Adrenal gland (tissue), 19 donors: ENCODE measurements at places on chromosomes 3 and 15.

- H3K4me1 ChIP-seq, result no peaks in the 10 kb centered on the region
- DNase-seq, result no peak
- no peak overlapping the region for H3K27ac ChIP-seq
- no peak overlapping the region for H3K4me3 ChIP-seq
- H3K27me3 ChIP-seq, result peaks cover 96% of the 10 kb centered on the region
Measured at GRCh38 chr3:147422601-147423536, 13.7 kb downstream of the ZIC1 start.

GRCh38 chr15:77181305-77182074, 110.6 kb upstream of the TSPAN3 start:
- H3K27me3 ChIP-seq, result no peaks in the 10 kb centered on the region
- H3K27ac ChIP-seq, result peak overlapping the region; percentile 24
- no peak overlapping the region for H3K4me3 ChIP-seq
- no peaks in the 10 kb centered on the region for H3K4me1 ChIP-seq

GRCh38 chr15:68427366-68427765, 4.6 kb downstream of the ITGA11 start:
- no peaks in the 10 kb centered on the region for H3K36me3 ChIP-seq
- H3K27ac ChIP-seq, result no peak overlapping the region
- DNase-seq, result no peak
- H3K27me3 ChIP-seq, result peaks cover 13% of the 10 kb centered on the region

DNA sequence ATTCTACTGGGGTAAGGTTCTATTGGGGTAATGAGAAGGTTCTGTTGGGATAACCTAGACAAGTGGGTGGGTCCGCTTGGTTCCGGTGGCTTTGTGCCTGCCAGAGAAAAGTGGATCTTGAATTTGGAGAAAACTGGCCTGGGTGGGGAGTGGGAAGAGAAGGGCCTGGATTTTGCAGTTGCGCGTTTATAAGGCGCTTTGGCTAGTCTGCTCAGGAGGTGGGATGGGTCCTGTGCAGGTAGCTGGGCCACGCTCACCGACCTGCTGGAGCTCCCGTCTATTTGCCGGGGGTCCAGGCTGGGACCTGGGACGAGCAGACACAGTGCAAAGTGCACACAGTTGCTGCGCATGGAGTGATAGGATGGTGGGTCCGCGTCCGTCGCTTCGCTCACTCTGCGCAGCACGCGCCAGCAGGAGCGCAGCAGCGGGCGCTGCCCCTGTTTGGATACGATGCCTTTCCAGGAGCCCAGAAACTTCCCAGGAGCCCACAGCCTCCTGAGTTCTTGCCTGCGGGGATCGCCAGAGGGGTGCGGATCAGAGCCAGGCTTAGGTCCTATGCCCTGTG, 1.3 kb upstream of the AP3B2 start:
- no peak overlapping the region for H3K27ac ChIP-seq
- DNase-seq, result no peak
- no peaks in the 10 kb centered on the region for H3K36me3 ChIP-seq
- H3K4me3 ChIP-seq, result no peak overlapping the region
- no peaks in the 10 kb centered on the region for H3K27me3 ChIP-seq
- H3K4me1 ChIP-seq, result peaks cover 4% of the 10 kb centered on the region

DNA sequence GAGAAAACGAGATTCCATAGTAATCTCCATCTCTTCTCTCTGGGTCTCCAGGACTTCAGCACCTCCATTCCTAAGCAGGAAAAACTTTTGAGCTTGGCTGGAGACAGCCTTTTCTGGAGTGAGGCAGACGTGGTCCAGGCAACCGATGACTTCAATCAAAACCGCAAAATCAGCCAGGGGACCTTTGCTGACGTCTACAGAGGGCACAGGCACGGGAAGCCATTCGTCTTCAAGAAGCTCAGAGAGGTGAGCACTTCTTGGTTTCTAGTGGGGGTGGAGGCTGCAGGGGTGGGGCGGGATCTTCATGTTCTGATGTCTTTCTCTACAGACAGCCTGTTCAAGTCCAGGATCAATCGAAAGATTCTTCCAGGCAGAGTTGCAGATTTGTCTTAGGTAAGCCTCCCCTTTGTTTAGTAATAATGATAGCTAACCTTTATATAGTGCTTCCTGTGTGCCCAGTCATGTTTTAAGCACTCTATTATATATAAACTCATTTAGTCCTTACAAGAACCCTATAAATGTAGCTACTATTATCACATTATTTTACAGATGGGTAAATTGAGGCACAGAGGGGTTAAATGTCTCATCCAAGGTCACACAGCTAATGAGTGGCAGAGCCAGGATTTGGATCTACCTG, 35.0 kb upstream of the TATDN2 start:
- no peaks in the 10 kb centered on the region for H3K36me3 ChIP-seq
- no peaks in the 10 kb centered on the region for H3K27me3 ChIP-seq
- DNase-seq, result no peak

GRCh38 chr3:71478568-71478967, 105.0 kb downstream of the FOXP1 start:
- DNase-seq, result peak; percentile 12
- H3K27me3 ChIP-seq, result no peaks in the 10 kb centered on the region
- H3K36me3 ChIP-seq, result no peaks in the 10 kb centered on the region
- no peak overlapping the region for H3K4me3 ChIP-seq
- no peaks in the 10 kb centered on the region for H3K4me1 ChIP-seq

GRCh38 chr3:44958386-44958785, 17.6 kb downstream of the ZDHHC3 start:
- H3K4me3 ChIP-seq, result no peak overlapping the region
- H3K27ac ChIP-seq, result peak overlapping the region; percentile 18
- peaks cover 7% of the 10 kb centered on the region for H3K36me3 ChIP-seq
- DNase-seq, result no peak
- no peaks in the 10 kb centered on the region for H3K4me1 ChIP-seq

DNA sequence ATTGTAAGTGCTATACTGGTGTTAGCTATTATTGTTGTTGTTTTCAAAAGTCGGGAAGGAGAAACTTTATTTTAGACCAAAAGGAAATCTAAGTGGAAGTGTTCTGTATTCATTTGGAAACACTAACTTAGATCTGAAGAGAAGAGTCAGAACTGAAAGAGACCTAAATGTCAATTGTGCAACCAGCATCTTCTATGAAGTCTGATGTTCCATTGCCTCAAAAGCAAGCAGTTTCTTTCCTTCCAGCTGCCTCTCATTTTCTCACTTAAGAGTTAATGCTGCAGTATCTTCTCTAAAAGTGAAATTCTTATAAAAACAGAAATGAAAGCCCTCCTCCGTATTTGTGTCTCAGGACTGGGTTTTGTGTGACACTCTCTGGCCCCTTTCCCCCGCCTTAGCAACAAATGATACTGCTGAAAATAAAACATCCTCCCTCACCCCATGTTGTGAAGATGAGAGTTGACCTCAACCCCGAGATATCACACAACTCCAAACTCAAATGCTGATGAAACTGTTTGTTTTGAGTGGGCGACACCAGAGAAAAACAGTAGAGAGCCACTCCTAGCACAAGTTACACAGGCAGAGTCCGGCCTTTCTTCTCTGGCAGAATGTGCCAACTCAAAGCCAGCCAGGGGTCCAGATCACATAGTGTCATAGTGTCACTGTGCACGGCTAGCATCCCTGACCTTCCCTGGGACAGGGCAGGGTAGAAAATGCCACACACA, 48.9 kb downstream of the GLDN start:
- no peak overlapping the region for H3K4me3 ChIP-seq
- no peaks in the 10 kb centered on the region for H3K4me1 ChIP-seq
- no peaks in the 10 kb centered on the region for H3K27me3 ChIP-seq
- no peaks in the 10 kb centered on the region for H3K36me3 ChIP-seq
- DNase-seq, result no peak

GRCh38 chr3:109713288-109713687, 375.9 kb upstream of the DPPA4 start:
- no peaks in the 10 kb centered on the region for H3K27me3 ChIP-seq
- H3K36me3 ChIP-seq, result no peaks in the 10 kb centered on the region
- H3K27ac ChIP-seq, result no peak overlapping the region
- DNase-seq, result no peak
- no peak overlapping the region for H3K4me3 ChIP-seq
- H3K4me1 ChIP-seq, result no peaks in the 10 kb centered on the region

GRCh38 chr15:68582864-68583263, 4.1 kb downstream of the CORO2B start:
- no peak overlapping the region for H3K27ac ChIP-seq
- H3K4me3 ChIP-seq, result no peak overlapping the region
- no peaks in the 10 kb centered on the region for H3K4me1 ChIP-seq
- no peak for DNase-seq
- H3K36me3 ChIP-seq, result no peaks in the 10 kb centered on the region

DNA sequence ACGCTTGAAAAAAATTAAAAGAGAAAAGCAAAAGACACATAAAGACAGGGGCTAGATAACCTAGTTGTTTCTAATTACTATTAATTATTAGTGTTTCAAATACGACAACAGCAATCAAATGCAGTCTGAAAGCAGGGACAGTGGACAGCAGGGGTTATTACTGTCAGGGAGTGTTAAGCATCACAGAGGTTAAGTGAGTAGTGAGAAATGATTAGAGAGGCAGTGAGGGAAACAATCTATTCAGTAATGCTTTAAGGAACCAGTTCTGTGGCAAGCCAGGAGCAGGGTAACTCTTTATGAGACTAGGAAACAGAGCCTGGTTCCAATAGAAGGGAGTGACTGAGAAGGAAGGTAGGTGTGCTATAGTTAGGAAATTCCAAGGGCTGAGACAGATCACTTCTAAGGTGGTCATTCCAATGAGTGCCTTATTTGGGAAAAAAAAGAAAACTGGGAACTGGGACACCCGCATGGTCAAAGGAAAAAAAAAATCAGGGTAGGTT, 15.0 kb downstream of the RYK start:
- no peak overlapping the region for H3K4me3 ChIP-seq
- H3K27me3 ChIP-seq, result no peaks in the 10 kb centered on the region
- H3K4me1 ChIP-seq, result peaks cover 91% of the 10 kb centered on the region
- DNase-seq, result no peak

DNA sequence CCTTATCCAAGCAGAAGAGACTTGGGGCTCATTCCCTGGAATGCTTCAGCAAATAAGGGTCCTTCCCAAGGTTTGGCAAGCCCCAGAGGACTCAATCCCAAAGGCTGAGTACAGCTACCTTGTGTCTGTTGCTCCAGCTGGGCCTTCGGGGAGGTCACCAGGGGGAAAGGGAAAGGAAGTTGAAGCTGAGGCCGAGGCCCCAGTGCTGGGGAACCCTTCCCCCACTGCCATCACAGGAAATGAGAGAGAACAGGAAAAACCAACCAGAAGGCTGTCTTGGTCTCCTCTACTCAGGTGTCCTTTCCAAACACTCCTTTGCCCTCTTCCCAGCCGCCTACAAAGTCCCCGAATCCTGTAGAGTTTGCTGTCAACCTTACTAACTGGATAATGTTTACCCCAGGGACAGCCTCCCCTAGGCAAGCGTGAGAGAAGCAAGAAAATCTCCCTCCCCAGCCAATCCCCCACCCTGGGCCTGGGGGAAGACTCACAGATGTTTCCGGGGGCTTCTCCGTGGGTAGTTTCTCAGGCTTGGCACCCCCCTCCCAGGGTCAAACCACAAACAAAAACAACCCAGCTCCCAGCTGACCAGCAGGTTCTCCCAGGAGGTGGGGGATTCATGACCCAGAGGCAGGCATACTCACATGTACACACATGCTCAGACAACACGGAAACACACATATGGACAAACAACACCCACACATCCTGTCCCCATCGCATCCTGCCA, 5.5 kb downstream of the CSRNP1 start:
- peaks cover 36% of the 10 kb centered on the region for H3K36me3 ChIP-seq
- H3K4me3 ChIP-seq, result no peak overlapping the region
- peak; percentile 54 for DNase-seq
- peaks cover 71% of the 10 kb centered on the region for H3K4me1 ChIP-seq
- H3K27ac ChIP-seq, result peak overlapping the region; percentile 70

DNA sequence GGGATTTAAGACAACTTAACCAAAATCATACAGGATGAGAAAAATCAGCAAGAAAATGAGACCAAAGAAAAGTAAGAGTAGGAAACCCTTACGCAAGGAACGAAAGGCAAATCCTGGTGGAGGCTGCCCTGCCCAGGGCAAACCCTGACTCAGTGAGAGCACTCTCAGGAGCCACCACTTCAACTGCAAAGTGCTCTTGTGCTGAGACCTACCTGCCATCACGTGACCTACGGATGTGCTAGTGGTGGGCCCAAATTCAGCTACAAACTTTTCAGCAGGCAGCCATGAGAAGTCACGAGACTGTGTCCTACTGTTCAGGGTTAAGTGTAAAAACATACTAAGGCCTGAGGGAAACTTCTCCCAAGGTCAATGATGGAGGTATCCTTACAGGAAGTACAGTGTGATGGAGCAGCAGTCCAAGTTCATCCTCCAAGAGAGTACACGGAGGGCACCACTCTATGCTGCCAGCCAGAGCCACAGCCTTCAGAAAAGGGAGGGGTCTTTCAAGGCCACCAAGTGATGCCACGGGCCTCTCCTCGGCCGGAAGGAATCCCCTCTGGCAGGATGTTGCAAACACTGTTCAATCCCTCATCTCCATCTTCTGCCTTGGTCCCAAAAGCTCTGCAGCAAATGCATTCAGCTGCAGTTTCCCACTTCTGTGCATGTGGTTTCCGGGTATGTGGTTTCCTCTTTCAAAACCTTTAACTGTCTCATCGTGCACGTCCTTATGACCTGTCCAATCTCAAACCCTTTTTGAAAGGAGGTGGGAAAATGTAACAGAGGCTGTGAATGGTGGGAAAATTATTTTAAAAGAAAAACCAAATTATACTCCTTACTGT, 9.5 kb downstream of the CHSY1 start:
- peaks cover 7% of the 10 kb centered on the region for H3K4me1 ChIP-seq
- no peak for DNase-seq
- no peak overlapping the region for H3K4me3 ChIP-seq
- H3K27ac ChIP-seq, result no peak overlapping the region
- no peaks in the 10 kb centered on the region for H3K27me3 ChIP-seq
- H3K36me3 ChIP-seq, result no peaks in the 10 kb centered on the region

DNA sequence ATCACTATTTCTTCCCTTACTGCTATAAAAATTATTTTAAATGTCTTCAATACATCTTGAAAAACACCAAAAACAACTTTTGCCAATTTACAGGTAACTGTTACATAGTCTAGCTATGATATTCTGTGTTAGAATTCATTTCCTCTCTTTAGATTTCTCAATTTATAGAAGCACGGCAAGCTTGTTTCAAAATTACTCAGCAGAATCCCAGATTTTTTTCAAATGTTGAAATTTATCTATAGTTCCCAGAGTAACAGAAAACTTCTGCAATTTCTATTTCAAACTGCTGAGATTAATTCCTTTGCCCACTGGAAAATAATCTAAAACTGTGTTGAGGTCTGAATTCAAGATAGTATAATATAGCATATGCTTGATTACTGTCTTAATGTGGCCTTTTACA, 41.2 kb downstream of the CCPG1 start:
- H3K36me3 ChIP-seq, result peaks cover 17% of the 10 kb centered on the region
- no peaks in the 10 kb centered on the region for H3K4me1 ChIP-seq
- H3K4me3 ChIP-seq, result no peak overlapping the region

DNA sequence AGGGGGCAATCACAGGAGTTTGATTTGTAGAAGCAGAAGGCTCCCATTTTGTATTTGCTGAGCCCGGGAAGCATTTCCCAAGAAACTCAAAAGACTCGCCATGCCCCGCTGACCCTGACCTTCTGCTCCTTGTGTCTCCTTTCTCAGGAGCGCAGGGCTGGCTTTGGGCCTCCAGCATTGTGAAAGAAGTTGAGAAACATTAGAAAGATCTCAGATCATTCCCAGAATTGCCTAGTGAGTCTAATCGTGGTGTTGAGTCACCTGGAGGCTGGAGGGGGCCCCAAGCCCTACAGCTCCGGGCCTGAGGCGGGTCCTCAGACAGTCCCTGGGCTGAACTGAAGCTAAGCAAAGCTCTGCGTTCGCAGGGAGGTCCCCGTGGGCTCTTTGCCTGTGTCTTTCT, 10.9 kb upstream of the PIGZ start:
- H3K36me3 ChIP-seq, result no peaks in the 10 kb centered on the region
- DNase-seq, result peak; percentile 75
- H3K27me3 ChIP-seq, result peaks cover 4% of the 10 kb centered on the region
- no peak overlapping the region for H3K4me3 ChIP-seq
- H3K4me1 ChIP-seq, result peaks cover 3% of the 10 kb centered on the region
- no peak overlapping the region for H3K27ac ChIP-seq
